ENCODE measurements at places on chromosomes 16 and 17.

DNA sequence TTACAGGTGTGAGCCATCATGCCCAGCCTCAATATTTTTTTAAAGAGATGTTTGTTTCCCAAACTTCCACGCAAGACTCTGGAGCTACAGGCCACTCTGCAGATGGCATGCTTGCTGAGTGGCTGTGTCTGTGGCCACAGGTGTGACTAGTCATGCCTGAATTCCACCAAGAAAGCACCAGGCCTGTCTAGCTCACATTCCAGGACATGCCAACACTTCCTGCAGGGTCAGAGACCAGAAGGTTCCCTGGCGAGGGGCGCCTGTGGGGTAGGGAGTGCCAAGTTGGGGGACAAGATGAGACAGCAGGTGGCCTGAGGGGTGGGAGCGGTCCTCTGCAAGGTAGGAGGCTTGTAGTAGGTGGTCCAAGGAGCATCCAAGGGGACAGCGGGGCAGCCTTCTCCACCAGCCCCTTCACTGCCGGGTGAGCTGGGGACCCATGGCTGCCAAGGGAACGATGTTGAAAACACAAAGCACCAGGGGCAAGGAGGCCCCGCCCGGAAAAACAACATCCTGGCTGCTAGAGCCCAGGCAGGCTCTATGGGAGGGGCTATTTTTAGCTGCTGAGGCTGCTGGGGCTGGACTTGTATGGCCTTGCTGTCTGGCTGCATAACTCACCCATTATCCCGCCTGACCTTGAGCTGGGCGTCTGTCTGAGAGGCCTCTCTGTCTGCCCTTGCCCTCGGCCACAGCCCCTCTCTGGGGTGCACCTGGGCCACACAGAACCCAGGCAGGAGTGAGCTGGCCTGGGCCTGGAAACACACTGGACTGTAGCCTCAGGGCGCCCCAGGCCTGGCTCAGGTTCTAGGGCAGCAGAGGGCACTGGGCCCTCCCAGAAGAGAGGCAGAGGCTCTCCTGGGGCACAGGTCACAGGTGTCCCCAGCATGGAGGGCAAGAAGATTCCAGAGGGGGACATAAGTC, 5.7 kb downstream of the TRIM47 start:
- peak; percentile 67 for DNase-seq

DNA sequence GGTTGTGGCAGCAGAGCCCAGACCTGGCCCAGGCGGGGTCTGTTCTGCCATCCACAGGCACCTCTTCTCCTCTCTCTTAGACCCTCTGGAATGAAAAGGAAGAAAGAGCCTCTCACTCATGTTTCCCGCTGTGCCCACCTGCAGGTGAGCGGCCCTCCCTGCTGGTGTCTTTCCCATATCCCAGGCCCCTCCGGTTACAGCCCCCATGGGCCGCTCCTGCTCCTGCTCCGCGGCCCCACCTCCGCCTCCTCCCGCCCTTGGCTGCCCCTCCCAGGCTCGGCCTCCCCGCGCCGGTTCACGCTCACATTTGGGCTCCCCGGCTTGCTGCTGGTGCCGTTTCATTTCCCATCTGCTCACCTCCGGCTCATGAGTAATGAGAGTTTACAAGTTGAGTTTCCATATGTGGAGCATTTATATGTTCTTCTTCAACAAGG, 98.7 kb upstream of the SDK2 start:
- DNase-seq, result no peak

DNA sequence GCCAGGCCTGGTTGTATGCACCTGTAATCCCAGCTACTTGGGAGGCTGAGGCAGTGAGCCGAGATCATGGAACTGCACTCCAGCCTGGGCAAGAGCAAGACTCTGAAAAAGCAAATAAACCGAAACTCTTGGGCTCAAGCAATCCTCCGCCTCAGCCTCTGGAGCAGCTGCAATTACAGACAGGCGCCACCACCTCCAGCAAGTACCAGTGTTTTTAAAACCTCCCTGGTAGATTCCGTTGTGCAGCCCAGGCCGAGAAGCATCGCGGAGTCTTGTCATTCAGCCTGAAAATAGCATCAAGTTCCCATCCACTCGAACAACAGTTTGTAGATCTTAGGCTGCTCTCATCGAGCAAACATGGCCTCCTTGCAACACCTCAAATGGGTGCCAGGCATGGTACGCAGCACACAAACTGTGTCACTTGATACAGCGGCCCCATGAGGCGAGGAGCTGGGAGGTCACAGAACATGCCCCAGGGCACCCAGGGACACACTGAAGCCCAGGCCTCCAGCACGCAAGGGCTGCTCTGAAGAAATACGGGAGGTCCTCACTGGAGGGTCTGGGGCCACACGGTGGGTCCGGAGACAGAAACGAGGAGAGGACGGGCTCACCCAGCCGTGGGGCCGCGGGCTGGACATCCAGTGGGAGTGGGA, 18.1 kb downstream of the TMC6 start:
- no peak for DNase-seq

DNA sequence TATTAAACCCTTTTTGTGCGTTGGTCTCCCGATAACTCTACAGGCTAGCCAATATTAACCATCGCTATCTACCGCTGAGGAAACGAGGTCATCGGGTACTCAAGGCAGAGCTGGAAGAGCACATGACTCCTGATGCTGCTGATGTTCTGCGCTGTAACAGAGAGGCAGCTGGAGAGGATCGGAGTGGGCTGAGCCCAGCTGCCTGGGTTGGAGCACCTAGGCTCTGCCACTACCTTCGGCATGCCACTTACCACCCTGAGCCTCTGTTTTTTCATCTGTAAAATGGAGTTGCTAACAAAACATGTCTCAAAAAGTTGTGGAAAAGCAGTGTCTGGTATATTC, 432 bp upstream of the SLC46A1 start:
- no peak for DNase-seq

- DNase-seq, result no peak
These were observed 16.6 kb downstream of the FAM83G start for GRCh38 chr17:18987862-18988545.

DNA sequence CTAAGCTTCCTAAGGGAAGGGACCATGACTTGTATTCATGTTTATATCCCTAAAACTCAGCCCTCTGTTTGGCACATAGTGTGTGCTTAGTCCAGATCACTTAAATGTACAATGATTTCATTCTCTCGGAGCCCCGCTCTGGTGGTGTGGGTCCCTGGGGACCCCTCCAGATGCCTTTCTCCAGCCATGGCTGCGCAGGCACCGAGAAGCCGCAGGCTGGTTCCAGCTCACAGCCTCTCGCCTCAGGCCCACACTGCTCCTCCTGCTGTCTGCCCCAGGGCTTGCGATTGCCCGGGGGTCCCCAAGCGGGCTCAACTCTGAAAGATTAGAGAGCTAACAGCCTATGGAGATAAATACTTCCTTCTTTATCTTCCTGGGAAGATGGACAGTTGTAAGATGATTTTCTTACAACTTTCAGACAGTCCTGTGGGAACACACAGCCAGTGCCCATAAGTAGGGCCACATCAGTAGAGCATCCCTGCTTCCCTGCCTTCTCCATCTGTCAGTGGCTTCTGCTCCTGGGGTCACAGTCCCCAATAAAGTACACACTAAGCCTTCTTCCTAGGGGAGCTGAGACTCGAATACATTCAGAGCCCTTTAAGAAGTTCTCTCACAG, 66.2 kb downstream of the CENPV start:
- peak; percentile 68 for DNase-seq

GRCh38 chr16:77277141-77277540, 77.9 kb downstream of the SYCE1L start:
- DNase-seq, result no peak

GRCh38 chr17:30174556-30174955, 57.9 kb downstream of the NSRP1 start:
- DNase-seq, result no peak

- DNase-seq, result peak; percentile 27
These were observed 164.4 kb upstream of the GSE1 start for GRCh38 chr16:85448557-85449190.
